ENCODE measurements at places on chromosomes 4 and X.

GRCh38 chrX:2664502-2664901 is 26.6 kb upstream of the CD99 start:
- no peak for DNase-seq

- DNase-seq, result no peak
Observed at GRCh38 chr4:7281691-7282665, 89.6 kb downstream of the SORCS2 start.

DNA sequence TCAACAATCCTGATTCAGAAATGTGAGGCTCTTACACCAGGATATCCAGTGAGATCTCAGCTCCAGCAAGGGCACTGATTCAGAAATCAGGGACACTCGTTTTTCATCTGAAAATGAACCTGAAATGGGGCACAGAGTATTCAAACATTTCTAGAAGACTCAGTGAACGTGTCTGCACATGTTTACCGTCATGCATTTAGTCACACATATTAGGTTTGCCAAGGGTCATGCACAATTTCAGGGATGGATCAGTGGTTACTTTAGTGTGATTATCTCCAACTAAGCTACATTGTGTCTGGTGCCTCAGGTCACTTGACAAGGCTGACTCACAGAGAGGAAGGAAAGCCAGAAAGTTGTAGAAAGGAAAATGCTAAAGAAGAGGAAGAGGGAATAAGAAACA is 33.6 kb upstream of the SPANXN2 start:
- DNase-seq, result no peak

DNA sequence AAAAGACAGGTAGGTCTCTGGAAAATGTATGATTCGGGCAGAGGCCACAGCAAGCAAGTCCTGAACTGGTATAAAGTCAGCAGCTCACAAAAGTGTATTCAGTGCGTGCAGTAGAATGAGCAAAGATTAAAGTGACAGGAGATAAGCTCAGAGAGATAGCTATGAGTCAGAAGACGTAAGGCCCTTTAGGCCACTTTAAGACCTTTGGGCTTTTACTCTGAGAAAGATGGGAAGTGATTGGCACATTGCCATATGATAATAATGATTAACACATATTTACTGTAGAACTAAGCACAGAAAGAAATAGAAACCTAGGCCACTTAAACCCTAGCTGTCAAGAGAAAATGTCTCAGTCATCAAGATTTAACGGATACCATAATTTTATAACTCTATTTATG is 51.7 kb downstream of the TBCK start:
- no peak for DNase-seq

DNA sequence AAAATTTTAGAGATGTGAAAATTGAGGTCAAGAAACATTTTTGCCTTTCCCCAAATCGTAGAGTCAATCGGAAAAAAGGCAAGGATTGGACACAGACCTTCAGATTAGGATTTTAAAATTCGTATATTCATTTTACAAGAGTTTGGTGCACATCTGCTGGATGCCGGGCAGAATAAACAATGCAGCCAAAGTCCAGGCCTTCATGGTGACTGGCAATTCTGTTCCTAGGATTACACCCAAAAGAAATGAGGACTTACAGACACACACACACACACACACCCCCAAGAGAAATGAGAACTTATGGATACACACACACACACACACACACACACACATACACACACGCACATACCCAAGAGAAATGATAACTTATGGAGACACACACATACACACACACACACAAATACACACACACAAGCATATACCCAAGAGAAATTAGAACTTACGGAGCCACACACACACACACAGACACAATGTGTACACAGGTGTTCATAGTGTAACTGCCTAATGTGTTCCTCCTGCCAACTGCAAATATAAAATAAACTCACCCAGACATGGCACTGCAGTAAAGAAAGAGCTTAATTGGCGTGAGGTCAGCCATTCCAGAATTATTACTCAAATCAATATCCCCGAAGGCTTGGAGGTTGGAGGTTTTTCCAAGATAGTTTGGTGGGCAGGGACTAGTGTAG is 165.7 kb upstream of the STS start:
- no peak for DNase-seq

GRCh38 chr4:523601-524000 is 24.6 kb downstream of the PIGG start:
- DNase-seq, result no peak

DNA sequence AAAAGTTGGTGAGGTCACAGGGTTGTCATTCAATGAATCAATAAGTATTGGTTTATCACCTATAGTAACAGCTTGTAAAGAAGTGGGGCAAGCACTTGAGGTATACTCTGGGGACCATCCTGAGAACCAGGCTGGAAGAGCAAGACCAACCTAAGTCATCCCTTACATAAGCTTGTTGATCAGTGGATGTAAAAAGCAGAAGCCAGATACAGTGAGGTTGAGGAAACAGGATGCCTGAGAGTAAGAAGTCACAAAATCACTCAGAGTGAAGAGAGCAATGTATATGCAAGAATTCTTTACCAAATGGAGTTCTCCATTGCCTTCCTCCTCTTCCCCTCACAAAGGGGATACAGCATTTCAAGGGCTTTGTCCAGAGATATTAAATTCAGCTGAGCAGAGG is 76.3 kb upstream of the PACRGL start:
- DNase-seq, result no peak

GRCh38 chrX:71870208-71871098 is 40.2 kb upstream of the NHSL2 start:
- DNase-seq, result peak; percentile 10

- no peak for DNase-seq
Observed at GRCh38 chr4:139710073-139710472, 44.5 kb downstream of the MGST2 start.

DNA sequence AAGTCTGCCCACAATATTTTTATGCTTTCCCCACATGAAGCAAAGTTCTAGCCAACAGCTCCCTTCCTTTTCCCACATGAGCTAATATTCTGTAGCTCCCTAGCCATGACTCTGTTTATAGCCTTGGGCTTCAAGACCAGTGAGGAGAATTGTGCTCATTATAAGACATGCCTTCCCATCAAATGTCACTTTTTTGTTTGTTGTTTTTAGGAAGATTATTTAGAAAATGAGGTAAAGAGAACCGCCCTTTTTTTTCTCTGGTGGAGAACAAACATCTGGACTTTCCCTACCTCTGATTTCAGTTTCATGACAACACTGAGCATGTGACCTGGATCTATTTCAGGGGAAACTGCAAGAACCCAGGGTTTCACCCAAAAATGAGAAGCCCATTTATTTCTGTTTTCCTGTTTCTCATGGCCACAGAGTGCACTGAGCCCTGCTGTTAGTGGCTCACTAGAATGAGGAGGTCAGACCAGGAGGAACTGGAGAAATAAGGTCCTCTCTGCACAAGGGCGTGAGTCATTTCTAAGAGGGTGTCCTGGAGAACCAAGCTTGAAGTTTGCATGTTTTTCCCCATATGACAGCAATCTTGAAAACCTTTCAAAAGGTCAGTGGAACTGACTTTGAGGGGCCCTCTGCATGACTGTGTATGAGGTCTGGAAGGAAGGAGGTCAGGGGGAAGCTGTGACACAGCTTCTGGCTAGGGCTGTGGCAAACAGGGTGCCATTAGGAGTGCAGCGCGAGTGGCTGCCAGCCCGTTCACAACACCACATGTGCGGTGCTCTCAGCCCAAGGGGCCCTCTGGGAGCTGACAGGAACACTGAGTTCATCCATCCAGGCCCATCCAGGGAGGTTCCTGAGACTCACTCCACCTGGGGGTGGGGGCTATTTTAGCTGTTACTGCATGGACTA is 55.2 kb downstream of the CHST7 start:
- DNase-seq, result no peak

GRCh38 chr4:82848706-82849105 is 42.2 kb downstream of the SEC31A start:
- DNase-seq, result no peak

- no peak for DNase-seq
Observed at GRCh38 chrX:8738588-8739189, 6.8 kb upstream of the ANOS1 start.

GRCh38 chr4:1928356-1929239 is 57.4 kb downstream of the NSD2 start:
- no peak for DNase-seq

DNA sequence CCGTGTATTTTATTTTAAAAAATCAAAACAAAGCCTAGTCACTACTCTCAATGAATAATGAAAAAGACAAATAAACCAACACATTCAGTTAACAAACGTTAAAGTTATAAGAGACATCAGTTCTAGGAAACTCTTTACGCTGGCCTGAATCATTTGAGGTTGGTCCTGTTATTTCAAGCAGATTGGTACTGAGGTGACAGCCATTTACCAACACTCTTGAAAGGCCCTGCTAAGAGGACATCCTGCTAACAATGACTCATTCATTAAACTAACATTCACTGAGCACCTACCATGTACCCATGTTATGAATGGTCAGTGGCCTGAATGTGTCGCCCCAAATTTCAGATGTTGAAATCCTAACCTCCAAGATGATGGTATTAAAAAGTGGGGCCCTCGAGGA is 57.1 kb upstream of the ADGRG2 start:
- DNase-seq, result no peak

DNA sequence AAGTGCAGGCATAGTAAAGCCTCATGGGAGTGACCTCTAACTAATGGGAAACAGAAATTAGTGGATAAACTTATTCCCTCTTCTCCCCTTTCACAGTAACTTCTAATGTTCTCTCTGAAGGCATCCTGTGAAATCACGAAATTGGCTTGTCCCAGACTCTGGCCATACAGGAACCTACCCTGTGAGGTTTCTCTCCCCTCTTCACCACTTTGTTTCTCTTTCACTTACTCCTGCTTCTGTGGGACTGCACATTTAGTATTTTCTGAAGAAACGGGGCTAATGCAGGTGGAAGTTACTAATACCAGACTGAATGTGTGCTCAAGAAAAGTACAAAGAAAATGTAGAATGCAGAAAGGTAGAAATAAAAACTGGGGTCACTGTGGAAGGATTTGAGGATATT is 20.0 kb downstream of the ZNF330 start:
- DNase-seq, result no peak

- DNase-seq, result no peak
Observed at GRCh38 chrX:152601848-152602616, 35.7 kb upstream of the GABRQ start.

GRCh38 chrX:73825569-73825968 is 262.6 kb downstream of the CHIC1 start:
- DNase-seq, result no peak

DNA sequence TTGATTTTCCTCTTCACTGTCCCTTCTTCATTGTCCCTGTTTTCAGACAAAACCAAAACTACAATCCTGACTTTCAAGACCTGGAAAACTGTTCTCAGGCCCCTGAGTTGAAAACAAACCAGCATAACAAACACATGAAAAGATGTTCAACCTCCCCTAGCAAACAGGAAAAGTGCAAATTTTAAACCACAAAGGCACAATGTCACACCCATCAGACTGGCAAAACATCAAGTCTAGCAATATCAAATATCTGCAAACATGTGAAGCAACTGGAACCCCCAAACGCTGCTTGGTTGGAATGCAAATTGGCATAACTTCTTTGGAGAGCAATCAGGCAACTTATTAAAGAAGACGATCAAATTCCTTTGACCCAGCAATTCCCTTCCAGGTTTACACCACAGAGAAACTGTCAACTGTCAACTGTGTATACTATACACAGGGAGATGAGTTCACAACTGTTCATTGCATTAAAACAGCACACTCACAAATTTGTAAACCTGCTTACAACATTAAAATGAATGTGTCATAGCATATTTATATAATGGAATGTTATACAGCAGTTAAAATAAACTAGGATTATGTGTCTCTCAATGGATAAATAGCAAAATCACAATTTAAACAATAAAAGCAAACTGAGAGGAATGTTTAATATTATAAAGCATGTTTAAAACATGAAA is 7.0 kb downstream of the USP46 start:
- DNase-seq, result no peak

DNA sequence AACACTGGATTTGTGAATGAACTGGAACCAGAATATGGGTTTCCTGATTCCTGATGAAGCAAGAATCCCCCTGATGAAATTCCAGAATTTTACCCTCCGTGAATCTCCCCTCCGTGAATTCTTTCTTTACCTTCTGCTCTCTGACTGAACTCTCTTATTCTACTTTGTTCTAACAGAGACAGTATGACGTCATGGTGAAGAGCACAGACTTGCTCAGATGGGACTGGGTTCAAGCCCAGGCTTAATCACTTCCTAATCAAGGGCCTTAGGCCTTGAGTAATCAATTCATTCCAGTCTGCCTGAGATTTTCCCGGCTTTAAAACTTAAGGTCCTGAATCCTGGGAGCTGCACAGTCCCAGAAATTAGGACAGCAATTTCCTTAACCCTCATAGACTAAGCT is 64.5 kb downstream of the IQCM start:
- DNase-seq, result no peak

GRCh38 chrX:4225086-4225485 is 511.6 kb upstream of the PRKX start:
- no peak for DNase-seq

- DNase-seq, result no peak
Observed at GRCh38 chr4:177263818-177264217, 45.9 kb upstream of the NEIL3 start.

DNA sequence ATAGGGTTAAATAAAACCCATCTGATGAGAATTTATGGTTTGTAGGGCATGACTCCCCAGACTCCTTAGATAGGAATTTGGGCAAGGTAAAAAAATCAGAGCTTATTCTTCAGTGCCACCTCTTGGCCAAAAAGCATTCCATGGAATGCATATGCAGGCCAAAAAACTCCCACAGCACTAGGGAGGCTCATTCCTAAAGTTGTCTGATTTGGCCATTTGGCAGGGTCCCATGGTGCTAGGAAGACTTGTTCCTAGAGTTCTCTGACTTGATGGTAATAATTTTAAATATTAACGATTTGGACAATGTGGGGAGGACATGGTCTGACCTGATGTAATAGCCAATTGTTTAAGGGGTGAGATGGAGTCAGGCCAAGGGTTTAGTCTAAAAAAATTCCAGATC is 93.0 kb downstream of the SPIN4 start:
- DNase-seq, result no peak

GRCh38 chr4:152989554-152989970 is 53.4 kb downstream of the FHDC1 start:
- no peak for DNase-seq

- no peak for DNase-seq
Observed at GRCh38 chr4:80271801-80272200, 5.3 kb downstream of the FGF5 start.

- DNase-seq, result no peak
Observed at GRCh38 chrX:16188687-16189086, 21.4 kb downstream of the MAGEB17 start.

- DNase-seq, result no peak
Observed at GRCh38 chr4:24521544-24521943, 62.8 kb downstream of the DHX15 start.

Data from stimulated activated CD4-positive, alpha-beta T cell treated with anti-CD3 and anti-CD28 coated beads, Interleukin-15, amount 100 ng/mL, for 48 hours (primary cell).